Skin of body (tissue), 3 donors: ENCODE measurements at places on chromosomes 4 and X.

DNA sequence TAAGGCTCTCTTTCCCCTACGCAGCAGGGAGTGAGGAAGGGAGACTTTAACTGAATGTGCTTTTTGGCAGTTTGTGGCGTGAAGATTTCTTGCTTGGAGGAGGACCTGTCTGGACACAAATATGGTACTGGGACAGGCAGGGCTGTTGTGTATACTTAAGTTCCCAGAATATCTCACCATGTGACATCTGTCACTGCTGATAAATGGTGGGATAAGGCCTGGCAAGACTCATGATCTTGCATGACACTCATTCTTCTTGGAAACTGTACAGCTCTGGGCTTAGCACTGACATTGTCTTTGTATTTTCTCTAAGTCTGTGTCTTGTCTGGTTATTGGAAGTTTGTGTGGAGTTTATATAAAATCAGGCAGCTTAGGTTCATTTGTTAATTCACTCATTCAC lies 93.1 kb downstream of the STK32B start:
- no peak for DNase-seq

DNA sequence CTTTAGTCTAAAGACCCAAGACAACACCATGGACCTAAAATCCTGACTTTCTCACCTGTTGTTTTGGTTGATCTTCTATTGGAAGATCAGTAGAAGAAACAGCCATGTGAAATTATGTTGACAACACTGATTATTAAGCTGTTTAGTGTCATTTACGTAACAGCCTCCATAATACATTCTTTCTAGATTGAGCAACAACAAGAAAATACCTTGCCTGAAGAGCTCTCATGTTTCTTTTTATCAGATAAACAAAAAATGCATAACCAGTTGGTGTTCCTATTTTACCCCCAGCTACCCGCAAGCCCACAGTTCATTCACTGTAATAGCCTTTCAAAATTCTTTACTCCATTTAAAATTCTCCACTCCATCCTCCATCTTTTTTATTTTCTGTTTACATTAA lies 20.5 kb downstream of the GPC4 start:
- no peak for DNase-seq

GRCh38 chrX:3351276-3351675 lies 4.8 kb upstream of the MXRA5 start:
- peak; percentile 7 for DNase-seq

DNA sequence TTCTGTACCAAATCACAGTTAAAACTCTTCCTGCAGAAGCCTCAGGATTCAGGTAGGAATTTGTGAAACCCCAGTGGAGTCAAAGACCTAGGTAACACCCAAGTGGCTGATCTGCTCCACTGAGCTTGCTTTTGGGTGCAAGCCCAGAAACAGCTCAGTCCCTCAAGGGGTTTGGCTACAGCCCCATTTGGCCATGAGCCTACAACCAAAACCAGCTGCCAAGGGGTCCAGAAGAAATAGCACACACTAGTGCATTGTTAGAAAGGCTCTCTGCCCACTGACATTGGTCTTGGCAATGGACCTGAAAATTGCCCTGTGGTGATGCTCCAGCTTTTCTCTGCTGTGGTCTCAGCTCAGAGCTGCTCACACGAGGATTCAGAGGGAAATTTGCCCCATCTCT lies 577.4 kb upstream of the INTU start:
- DNase-seq: no peak

- no peak for DNase-seq
Observed at GRCh38 chr4:77367638-77368037, 210.6 kb downstream of the CCNG2 start.

DNA sequence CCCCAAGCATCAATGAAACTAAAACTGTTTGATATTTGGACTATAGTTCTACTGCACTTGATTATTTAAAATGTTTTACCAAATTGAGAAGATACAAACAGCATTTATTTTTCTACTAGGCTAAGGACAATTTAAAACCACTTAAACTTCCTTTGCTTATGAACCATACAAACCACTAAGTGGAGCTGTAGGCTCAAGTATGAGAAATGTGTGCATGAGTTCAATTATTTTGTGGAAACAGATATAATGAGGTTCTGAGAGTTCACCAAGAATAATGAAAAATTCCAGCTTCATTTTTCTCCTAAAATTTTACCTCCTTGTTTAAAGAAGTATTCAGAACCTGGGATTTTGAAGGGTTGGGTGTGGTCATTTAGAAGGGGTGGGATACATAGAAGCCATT lies 63.1 kb downstream of the SERPINA7 start:
- no peak for DNase-seq

DNA sequence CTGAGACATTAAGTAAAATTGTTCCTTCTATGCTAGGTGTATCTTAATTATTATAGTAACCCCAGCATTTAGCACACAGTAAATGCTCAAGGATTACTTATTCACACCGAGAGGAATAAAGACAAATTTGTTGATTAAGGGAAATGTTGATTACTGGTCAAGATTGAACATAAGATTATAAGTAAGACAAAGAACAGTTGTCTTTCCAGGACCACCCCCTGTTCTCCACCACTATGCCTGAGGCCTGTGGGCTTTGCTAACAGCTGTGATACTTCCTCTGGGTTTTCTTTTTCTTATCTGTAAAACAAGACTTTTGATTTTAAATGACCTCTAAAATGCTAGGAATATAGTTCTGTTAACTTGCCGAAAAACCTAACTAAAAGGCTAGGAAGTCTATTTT lies 128.0 kb downstream of the DCLK2 start:
- no peak for DNase-seq

DNA sequence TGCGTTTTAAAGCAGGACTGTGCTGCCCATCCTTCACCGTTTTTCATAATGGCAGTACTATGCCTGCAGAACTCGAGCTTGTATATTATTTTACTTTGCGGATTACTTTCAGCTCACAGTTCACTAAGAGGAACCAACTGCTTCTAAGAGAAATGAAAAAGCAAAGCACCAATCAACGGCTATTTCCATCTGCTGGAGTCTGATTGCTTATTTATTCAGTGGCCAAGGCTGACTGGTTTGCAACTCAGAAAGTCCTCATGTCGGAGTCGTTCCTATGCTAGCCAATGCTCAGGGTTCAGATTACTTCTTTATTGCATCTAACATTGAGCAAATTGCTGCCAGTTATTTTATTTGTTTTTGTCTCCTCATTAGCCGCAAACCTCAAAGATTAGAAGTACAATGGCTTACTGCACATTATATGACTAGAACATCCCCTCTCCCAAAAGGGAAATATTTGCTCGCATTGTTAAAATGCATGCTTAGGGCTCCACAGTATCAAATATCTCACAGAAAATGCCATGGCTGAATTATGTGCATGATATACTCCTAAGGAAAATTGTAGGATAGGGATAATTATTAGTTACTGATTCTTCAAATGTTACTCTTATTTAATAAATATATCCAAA lies 1628.2 kb upstream of the ADGRL3 start:
- no peak for DNase-seq

DNA sequence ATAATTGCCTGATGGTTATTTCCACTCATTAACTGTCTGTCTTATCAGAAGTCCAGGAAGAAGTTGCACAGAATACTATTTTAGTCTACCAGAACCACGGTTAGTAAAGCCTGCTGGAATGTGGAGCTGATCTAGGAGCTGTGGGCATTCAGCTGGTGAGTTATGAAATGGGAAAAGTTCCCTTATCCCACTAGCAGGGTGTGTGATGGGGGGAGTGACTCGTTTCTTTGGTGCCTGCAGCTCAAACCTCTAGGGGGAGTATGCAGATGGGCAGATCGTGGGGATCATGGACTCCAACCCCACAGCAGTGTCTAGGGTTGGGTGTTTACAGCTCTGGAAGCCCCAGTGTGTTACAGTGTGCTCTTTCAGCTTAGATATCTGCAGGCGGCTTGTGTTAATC lies 305.7 kb upstream of the BOD1L1 start:
- no peak for DNase-seq

- no peak for DNase-seq
Observed at GRCh38 chr4:129966175-129966574, 870.2 kb downstream of the C4orf33 start.

GRCh38 chr4:77821775-77822174 lies 2.6 kb upstream of the CNOT6L start:
- DNase-seq: no peak

DNA sequence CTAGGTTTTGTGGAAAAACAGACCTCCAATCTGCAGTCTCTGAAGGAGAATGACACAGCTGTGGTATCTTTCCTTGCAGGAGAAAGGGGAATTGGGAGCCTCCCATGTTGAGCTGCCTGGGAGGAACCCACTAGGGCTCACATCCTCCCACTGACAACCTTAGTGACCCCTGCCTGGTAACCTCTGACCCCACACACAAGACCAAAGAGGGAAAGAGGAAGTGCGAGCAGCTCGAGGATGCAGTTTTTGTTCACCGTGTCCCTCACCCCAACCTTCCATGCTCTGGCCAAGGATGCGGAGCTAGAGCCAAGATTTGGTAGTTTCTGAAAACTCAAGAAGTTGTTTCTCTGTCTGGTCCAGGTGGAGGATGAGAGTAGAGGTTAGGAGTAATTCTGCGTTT lies 5.4 kb upstream of the ZXDA start:
- DNase-seq: no peak

DNA sequence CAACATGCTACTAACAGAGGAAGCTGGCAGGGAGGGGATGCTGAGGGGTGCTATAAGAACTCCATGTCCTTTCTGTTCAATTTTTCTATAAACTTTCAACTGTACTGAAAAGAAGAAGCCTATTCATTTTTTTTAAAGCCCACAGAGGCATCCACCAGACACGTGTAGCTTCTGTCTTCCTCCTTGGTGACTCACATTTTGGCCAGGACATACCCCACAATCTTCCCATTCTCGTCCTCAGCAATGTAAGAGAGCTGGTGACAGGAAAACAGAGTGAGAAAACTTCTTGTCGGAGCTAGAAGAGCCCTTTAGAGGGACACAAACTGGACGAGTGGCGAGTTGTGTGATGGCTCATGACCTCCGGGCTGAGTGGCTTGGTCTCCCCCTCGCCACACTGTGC lies 1.1 kb downstream of the NAA10 start:
- DNase-seq: no peak

GRCh38 chr4:80183250-80184052 lies 13.9 kb upstream of the PRDM8 start:
- DNase-seq: peak; percentile 35

DNA sequence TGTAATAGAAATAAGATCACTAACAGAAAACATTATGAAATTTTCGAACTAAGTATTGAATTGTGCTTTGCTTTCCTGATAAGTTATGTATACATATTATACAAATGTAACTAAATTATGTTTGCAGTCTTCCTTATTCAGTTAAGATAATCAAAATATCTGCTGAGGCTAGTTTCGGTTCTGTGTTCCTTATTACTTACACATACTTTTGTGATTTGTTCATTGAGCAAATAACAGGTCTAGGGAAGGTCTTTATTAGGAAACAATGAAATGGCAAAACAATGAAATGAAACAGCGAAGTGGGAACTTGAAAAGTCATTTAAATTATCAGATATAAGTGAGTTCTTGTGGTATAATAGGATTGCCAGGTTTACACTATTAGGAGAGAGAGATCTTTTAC lies 352.4 kb downstream of the GRIA2 start:
- DNase-seq: no peak

- no peak for DNase-seq
Observed at GRCh38 chrX:35858906-35859305, 60.6 kb upstream of the CFAP47 start.

GRCh38 chrX:106208154-106208553 lies 40.0 kb downstream of the PWWP3B start:
- no peak for DNase-seq

DNA sequence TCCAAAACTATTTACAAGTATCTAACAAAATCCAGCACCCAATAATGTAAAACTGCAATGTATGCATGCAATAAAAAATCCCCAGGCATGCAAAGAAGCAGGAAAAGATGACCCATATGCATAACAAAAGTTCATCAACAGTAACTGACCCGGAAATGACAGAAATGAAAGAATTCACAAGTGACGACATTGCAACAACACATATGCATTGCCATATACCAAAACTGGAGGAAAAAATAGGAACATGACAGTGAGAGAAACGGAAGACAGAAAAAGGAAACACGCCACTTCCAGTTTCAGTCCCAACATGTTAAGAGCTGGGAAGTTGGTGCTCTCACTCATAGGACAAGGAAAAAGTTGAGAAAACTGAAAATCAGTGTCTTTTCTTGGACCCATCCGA lies 154.6 kb downstream of the EVC2 start:
- no peak for DNase-seq

DNA sequence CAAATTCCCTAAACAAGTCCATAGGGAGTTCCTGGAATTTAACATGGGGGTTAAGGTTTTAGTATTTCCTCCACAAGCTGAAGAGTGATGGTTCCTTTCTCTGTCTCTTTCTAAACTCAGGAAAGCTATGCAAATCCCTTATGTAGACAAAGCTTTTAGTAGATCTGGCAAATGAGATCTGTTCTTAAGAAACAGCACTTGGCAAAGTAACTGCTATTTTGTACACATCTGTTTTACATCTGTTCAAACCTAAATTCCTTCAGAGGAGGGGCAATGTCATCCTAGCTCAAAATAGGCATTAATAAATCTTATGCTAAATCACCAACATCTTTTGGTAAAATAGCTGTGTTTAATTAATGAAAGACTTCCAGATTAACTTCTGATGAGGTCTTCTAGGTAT lies 137.8 kb upstream of the TBC1D9 start:
- DNase-seq: peak; percentile 94

GRCh38 chr4:176001151-176002006 lies 64.3 kb upstream of the WDR17 start:
- no peak for DNase-seq
